NCI-H526 treated with DMSO at 0.1 percent for 48 hours (cell line): ENCODE measurements at places on chromosomes 3 and 15.

DNA sequence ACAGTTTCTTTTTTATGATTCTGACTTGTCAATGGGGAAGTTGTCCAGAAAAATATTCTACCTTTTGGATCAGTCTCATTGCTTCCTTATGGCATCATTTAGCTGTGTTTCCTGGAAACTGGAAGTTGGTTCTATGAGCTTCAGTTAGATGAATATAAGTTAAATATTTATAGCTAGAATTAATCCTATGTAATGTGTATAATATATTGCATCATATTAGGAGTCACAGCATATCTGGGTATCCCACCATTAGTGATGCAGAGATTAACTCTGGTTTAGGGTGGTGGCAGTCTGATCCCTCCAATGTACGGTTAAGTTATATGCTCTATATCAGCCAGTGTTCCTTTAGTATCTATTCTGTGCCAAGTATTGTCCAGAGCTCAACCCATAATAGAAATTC, 19.3 kb downstream of the KLHL24 start:
- DNase-seq = no peak

- DNase-seq = no peak
Measured at GRCh38 chr3:16266714-16267113, 1.7 kb downstream of the OXNAD1 start.

DNA sequence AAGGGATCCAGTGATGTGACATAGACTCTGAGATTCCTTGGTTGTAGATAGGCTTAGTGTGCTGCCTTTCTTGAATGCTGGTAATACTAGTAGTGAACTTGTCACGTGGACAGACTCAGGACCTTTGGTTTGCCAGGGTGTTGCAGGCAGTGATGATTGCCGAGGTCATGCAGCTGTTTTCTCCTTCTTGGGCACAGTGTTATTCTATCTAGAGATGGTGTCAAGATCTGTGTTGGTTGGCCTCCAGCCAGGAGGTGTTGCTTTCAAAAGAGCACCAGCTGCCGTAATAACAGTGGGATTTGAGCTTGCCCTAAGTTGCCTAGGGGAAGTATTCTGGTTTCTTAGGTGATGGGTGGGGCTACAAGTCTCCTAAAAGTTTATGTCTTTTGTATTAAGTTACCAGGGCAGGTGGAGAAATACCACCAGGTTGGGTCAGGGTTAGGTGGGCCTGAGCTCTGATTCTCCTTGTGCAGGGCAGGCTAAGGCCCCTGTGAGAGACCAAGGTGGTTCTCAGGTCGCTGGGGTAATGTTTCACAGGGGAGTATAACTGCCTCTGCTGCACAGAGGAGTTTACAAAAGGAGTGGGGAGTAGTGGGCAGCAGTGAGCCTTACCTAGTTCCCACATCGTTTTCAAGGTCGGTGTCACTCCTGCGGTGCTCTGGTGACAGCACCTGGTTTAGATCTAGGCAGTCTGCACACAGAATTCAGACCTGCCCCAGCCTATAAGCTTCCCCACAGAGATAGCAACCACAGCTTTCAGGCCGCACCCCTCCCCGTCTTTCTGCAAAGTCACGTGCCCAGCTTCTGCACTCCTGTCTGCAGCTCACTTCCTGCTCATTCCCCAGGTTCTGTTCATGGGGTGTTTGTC, 350.3 kb downstream of the DOCK3 start:
- no peak for DNase-seq

DNA sequence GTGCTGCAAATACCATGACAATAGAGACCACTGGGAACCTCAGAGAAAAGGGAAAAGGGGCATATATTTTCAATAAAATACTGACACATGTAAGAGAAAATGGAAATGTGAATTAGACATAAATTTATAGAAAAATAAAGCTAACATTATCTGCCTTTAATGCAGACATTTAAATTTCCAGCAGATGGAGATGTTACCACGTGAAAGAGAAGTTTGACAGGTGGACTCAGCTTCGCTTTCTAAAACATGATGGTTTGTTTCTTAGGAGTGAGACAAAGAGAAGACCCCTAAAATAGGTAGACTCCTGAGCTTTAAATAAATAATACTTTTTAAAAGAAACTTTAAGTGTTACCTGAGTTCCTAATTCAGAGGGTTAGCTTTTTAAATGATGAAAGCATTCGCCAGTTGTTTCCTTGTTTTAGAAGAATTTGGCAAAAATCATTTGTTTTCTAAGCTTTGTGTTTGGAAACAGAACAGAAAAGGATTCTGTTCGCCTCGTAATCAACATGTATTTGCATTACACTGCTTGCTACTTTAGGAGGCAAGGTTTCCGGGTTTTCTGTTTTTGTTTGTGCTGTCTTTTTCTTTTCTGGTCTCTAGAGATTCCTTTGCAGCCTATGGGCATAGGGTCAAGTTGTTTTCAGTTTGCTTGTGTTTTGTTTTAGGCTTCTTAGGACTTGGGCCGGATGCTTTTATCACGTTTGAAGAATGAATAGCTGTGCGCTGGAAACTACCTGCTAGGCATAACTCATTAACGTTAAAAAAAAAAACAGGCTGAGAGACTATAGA, 271.4 kb downstream of the THSD4 start:
- peak; percentile 23 for DNase-seq

- no peak for DNase-seq
Measured at GRCh38 chr15:37289109-37289765, 188.9 kb upstream of the MEIS2 start.

DNA sequence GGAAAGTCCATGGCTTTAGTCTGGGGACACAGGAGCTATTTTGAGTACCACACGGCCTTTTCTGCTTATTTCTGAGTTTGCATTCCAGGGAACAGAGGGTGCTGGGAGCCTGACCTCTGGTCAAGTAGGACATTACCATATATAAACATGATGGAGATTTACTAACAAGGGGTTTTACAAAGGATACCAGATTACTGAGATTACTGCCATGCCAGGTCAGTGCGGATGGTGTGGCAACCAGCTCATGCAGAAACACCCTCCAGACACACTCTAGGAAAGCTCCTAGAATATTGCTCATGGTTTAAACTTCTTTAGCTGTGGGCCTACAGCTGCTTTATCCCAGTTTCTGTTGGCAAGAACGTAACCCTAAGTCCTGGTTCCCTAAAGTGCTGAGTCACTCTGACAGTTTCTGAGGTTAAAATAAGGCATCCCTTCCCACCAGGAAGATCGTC, 54.3 kb upstream of the AGTR1 start:
- no peak for DNase-seq

DNA sequence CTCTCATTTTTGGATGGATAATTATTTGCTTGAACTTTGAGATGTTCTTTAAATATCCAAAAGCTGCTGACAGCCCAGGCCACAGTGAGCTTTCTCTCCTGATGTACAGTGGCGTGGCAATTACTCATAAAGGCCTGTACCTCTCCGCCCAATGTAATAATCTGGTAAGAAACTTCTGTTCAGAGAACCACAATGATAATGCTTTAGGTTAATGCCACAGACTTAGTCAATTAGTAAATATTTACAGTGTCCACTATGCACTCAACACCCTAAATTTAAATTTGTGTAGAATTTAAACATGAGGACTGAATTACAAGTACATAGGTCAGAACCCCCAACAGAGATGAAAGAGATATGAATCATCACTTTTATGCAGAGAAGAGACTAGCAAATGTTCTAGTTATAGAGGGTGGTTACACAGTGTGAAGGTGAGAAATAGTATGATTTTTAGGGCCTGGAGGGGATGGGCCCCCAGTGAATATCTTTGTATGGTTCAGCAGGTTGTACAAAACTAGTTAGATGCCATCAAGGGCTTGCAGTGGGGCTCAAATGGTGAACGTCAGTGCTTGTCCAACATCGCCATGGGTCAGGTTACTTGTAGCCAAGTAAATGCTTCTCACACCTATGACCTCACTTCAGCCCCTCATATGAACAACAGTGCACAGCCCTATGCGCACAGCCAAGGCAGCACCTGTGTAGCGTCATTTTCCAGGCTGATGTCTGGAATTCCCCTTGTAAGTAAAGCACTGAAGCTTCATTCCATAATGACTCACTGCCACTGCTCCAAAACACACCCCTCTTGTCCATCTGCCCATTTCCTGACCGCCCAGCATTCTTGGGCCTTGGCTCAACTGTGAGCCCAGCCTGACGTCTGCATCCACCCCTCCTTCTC, 13.3 kb downstream of the ABHD2 start:
- no peak for DNase-seq

- no peak for DNase-seq
Measured at GRCh38 chr3:77602722-77603121, 562.8 kb downstream of the ROBO2 start.

DNA sequence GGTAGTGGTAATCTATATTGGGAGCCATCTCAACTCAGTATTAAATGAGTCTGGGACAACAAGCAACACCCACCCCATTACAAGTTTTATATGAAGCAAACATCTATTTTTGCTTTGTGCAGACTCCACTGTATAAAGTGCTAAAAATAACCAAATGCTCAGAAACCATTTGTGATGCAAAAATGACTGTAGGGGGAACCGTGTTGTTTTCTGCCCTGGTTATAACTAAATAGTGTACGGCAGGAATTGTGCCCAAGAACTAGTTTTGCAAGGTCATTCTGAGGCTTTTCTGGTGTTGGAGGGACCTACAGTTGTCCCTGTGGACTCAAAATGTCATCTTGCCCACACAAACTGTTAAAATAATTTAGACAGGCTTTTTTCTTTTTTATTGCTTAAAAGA, 88.3 kb downstream of the ITPR1 start:
- DNase-seq = no peak

DNA sequence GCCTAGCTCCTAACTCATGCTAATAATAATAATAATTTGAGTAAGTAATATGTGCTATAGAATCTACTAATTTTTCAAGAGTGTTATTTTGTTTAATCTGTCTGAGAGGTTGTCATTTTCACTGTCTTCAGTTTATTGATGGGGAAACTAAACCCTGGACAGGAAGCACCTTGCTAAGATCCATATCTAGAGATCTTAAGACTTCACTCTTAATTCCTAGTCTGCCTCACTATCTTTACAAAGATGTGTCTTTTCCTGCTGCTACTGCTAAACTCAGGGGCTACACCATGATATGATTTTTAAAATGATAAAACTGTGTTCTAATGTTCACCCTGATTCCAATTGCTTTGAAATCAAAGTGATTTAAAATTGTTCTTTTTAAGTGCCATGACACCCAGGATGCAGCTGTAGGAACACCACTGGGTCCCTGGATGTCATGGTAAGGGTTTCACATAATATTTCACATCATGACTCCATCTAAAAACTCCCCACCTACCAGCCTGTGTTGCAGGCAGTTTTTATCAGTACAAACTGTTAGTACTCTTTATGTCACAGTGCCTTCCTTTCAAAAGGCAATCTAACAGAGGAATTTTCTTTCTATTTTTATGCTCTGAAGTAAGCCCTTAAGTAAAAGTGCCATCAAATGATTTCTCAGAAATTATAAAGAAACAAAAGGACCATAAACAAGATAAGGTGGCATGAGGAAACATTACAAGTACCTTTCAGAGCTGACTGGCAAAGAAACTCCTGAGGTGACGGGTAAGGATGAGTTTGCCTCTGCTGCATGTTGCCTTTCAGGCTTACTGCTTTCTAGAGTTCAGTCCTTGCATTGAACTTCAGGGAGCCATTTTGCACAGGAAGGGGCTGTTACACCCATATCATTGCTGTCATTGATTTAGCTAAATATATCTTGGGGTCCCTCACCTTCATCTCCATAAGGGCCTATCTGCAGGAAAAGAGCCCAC, 160.1 kb upstream of the SATB1 start:
- DNase-seq = no peak

- DNase-seq = no peak
Measured at GRCh38 chr3:112384769-112385168, 51.8 kb downstream of the CD200 start.

DNA sequence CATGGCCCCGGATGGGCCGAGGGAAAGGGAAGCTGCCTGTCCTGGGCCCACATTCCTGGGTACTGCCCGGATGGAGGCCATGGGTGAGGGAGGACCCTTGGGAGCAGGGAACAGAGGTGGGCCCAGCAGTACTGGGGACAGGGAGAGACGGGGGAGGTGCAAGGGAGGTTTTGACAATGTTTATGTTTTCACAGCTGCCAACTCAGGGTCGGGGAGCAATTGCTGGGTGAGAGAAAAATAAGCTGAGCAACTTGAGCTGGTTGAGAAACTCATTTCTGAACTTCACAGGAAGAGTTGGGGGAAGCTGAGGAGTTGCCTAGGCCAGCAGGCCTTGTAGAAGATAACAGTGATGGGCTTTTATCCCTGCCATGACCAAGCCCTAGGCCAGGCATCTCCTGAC, 11.1 kb upstream of the TSPAN3 start:
- DNase-seq = no peak

DNA sequence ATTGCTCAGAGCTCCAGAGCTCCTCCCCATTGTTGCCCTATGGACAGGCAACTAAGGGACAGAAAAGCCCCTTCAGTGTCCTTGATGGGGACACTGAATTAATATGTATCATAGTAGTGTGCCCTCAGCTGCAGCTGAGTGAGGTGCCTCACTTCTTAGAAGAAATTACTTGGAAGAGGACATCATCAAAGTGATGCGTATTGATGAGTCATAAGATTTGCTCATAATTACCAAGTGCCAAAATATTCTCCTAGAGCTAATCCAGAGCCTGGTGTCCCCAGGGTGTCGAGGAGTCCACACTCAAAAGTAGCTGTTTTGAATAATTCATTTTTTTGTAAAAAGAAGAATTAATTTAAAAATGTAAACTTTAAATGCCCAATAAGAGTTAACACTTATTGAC, 200.7 kb upstream of the SEMA6D start:
- DNase-seq = no peak

DNA sequence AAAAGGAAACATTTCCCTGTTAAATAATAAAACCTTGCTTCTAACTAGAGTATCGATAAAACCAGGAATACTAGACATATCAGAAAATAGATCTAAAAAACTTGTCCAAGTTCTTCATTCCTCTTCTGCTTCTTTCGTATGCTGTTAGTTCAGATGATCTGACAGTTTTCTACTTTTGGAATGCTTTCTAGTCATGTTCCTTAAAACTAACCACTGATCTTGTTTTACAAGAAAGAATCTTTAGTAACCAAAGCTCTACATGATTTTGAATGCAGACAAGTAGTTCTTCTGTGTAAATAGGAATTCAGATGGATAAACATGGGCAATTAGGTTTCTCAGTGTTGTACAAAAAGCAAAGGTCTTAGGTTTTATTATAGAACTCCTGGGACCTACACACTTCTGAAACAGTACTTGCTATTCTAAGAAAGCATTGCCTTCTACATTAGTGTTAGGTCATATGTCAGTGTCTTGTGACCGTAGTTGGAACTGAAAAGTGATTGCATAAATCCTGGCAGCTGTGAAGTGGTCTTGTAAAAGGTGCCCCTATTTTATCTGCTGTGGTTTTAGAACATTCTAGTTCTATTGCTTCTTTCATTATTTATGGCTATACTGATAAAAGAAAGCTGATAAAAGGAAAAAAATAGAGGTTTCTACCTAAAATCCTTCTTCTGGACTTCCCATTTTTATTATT, 40.7 kb downstream of the SNRK start:
- DNase-seq = no peak

GRCh38 chr3:72127844-72128243, 342.9 kb upstream of the PROK2 start:
- no peak for DNase-seq

GRCh38 chr3:194941360-194941955, 255.8 kb downstream of the FAM43A start:
- no peak for DNase-seq

- no peak for DNase-seq
Measured at GRCh38 chr15:85771781-85772445, 22.8 kb downstream of the KLHL25 start.

GRCh38 chr3:13102386-13103345, 29.4 kb upstream of the IQSEC1 start:
- no peak for DNase-seq

GRCh38 chr15:81532001-81532400, 158.0 kb upstream of the TMC3 start:
- DNase-seq = no peak

GRCh38 chr3:80238606-80239005, 470.8 kb upstream of the ROBO1 start:
- no peak for DNase-seq

GRCh38 chr3:13318626-13319470, 101.3 kb downstream of the NUP210 start:
- DNase-seq = no peak
